ENCODE measurements at places on chromosomes 7 and 10.

DNA sequence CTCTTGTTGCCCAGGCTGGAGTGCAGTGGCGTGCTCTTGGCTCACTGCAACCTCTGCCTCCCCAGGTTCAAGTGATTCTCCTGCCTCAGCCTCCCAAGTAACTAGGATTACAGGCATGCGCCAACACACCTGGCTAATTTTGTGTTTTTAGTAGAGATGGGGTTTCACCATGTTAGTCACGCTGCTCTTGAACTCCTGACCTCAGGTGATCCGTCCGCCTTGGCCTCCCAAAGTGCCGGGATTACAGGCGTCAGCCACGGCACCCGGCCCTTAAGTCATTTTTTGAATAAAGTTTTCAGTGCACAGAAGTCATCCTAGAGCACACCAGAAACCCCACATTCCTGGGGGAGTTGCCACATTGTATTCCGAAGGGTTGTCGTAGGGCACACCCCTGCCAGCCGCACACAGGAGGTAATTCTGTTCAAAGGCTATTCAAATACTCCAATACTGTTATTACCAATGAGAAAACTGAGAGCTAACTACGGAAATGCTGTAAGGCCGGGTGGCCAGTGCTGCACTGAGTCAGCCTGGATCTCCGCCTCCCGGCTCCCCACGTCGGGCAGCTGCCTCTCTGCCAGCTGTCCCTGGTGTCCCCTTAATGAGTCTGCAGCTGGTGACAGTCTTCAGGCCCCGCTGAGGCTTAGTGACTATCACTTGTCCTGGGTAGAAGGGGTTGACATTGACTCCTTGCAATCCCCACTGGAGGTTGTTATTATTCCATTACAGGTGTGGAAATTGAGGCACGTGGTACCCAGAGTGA lies 8.6 kb upstream of the RFC2 start:
- no peak for DNase-seq

- no peak for DNase-seq
These were observed 79.2 kb downstream of the NRF1 start for GRCh38 chr7:129690701-129691100.

DNA sequence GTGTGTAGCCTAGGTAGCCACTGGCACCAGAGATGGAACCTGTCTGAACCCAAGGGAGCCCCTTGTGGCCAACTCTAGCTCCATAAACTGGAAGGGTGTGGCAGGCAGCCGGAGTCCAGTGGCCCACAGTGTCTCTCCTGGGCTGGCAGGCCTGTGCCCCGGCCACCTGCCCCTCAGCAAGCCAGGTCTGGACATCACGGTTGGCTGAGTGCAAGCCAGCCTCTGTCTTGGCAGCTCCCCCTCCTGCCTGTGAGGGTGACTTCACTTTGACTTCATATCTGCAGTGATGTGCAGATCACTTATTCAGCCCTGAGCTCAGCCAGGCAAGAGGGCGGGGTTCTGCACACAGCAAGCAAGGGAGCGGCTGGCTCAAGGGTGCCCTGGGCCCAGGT lies 1.3 kb upstream of the RET start:
- DNase-seq, result no peak

- no peak for DNase-seq
These were observed 110.3 kb downstream of the MBL2 start for GRCh38 chr10:52662256-52662655.

DNA sequence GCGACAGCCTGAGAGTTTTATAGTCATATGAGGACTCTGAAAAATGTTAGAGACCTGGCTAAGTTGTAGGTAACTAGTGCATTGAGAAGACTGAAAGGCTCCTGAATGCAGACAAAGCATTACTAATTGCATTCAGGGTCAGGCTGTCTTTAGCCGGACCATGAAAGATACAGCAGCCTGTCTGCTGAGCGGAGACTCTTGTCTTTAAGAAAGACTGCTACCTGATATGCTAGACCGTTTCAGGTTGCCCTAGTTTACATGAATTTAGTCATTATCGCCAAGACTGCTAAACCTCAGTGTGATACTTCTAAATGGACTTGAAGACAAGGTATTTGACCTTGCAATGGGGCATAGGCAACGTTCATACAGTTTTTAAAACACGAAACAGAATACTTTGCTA lies 81.2 kb downstream of the BMPR1A start:
- DNase-seq, result no peak

GRCh38 chr10:31081937-31082840 lies 50.5 kb upstream of the ZNF438 start:
- no peak for DNase-seq

- no peak for DNase-seq
These were observed 147.1 kb downstream of the SLC25A13 start for GRCh38 chr7:96174812-96175211.

DNA sequence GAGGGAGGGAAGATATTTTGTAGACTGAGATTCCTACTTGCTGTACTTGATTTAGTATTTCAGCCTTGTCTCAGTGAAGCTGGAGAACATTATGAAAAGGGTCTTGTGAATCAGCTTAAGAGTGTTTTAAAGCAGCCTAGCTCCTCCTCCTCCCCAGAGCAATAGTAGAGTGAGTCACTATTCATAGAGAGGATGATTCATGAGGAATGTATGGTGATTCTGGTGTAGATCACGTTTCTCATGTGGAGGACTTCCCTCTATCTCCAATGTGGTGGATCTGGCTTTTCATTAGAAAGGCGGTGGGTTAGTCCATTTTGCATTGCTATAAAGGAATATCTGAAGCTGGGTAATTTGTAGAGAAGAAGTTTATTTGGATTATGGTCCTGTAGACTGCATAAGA lies 340.1 kb upstream of the CHRM2 start:
- peak; percentile 88 for DNase-seq

DNA sequence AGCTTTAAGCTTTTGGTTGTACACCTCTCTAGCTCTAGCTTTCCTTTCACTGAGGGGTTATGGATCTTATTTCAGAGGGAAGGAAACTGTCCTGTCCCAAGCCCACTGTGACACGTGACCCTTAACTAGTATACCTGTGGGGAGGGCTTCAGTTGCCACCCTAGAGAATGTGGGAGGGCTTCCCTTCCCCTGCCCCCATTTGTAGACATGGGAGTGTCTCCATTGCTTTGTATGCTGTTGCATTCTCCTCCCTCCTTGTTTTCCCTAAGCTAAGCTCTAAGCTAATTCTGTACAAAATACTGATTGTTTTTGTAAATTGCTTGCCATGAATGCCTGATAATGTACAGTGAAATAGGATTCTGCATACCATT lies 11.2 kb downstream of the LUC7L2 start:
- no peak for DNase-seq

DNA sequence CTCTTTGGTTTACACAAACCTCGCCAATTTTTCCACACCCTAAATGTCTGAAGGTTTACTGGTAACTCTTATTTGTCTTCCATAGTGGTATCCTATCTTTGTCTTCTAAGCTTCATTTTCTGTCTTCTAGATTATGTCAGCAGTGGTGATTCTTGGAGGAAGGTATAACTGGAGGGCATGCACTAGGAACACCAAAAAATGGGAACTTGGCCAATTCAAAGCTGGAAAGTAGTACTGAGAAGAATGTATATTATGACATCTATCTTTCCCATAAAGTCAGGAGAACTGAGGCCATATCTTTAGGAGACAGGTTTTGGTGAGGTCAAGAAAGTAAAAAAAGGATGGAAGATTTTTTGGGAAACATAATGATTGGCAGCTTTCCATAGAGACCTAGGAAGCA lies 113.3 kb downstream of the CPEB3 start:
- DNase-seq, result peak; percentile 18

- DNase-seq, result peak; percentile 30
These were observed 103.5 kb downstream of the AGMO start for GRCh38 chr7:15457990-15458955.

- DNase-seq, result no peak
These were observed 2.6 kb downstream of the LIPA start for GRCh38 chr10:89248990-89249389.

DNA sequence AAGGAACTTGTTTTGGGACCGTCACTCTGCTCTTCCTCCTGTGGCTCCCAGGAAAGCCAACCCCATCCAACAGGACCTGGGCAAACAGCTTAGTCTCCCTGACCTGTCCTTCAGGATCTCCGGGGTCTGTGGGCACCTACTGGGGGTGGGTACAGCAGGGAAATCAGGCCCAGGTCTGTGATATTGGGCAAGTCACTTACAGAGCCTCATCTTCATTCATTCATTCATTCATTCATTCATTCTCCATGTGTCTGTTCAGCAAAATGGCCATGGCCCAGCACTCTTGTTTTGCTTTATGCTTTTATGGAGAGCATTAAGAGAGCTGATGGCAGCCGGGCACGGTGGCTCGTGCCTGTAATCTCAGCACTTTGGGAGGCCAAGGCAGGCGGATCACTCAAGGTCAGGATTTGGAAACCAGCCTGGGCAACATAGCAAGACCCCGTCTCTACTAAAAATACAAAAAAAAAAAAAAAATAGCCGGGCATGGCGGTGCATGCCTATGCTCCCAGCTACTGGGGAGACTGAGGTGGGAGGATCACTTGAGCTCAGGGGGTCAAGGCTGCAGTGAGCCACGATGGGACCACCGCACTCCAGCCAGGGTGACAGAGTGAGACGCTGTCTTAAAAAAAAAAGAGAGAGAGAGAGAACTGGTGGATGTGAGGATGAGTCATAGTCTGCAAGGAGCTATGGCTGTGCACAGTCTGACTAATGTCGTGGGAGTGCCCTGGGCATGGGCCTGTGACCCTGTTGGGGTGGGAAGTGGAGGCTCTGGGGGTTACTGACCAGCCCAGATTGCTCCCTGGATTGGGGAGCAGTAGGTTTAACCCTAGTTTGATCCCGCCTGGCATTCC lies 54.3 kb downstream of the CLIP2 start:
- DNase-seq, result peak; percentile 68

- peak; percentile 4 for DNase-seq
These were observed 71.8 kb downstream of the HHEX start for GRCh38 chr10:92761571-92761970.

- no peak for DNase-seq
These were observed 98.5 kb upstream of the ANK3 start for GRCh38 chr10:60488111-60488669.

DNA sequence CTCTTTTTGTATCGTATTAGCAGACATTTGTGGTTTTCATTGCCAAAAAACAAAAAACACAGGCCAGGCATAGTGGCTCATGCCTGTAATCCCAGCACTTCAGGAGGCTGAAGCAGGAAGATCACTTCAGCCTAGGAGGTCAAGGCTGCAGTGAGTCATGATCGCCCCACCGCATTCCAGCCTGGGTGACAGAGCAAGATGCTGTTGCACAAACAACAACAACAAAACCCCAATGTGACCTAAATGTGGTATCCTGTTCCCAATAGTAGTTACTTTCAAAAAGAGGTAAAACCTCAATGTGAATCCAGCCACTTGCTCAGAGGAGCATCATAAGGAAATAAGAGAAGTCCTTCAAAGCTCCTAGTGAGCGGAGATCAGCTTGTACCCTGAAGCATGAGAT lies 45.8 kb upstream of the SKAP2 start:
- DNase-seq, result peak; percentile 17

DNA sequence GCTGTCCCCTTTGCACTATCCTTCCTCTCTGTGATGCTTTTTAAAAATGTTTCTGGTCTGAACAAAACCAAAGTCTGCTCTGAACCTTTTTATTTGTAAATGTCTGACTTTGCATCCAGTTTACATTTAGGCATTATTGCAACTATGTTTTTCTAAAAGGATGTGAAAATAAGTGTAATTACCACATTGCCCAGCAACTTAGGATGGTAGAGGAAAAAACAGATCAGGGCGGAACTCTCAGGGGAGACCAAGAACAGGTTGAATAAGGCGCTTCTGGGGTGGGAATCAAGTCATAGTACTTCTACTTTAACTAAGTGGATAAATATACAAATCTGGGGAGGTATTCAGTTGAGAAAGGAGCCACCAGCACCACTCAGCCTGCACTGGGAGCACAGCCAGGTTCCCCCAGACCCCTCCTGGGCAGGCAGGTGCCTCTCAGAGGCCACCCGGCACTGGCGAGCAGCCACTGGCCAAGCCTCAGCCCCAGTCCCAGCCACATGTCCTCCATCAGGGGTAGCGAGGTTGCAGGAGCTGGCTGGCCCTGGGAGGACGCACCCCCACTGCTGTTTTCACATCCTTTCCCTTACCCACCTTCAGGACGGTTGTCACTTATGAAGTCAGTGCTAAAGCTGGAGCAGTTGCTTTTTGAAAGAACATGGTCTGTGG lies 11.4 kb upstream of the CSGALNACT2 start:
- no peak for DNase-seq

DNA sequence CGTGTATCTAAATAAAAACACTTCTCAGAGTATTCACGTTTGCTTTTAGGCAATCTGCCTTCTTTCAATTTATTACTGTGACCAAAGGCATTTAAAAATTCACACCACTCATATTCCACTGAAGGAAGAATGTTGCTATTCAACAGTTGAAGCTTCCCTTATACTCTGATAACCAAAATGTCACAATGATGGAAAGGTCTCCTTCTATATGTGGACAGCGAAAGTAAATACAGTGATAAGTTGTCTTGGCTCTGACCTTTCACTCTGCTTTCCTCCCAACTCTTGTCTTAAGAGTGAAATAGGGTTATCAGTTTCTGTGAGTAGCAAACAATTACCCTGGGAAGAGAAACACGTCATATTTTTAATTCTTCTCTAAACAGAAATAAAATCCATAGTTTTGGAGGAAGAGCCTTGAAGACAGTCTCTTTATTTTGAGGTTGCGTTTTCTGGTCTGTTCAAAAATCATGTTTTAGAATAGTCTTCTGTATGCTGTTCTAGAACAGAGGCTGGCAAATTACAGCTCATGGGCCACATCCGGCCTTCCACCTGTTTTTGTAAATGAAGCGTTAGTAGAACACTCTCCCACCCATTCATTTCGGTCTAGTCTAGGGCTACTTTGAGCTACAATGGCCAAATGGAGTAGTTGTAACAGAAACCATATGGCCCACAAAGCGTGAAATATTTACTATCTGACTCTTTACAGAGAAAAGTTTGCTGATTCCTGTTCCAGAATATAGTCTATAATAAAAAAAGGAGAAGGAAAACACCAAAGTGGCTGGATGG lies 41.3 kb downstream of the ETV1 start:
- DNase-seq, result no peak

DNA sequence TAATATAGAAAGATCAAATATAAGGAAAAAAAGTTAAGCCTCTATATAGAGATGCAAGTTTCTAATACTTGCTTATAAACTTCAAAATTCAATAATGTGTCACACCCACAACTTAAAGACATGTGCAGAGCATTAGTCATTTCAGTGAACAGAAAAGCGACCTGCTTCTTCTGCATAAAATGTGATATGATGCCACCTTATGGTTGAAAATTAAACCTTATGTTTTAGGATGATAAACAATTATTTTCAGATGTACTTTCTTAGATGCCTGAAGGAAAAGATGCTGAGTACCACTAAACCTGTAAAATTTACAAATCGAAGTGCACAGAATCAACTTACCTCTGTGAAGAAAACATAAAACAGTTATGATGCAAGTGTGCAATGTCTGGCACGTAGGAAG lies 96.0 kb downstream of the MTERF1 start:
- peak; percentile 78 for DNase-seq

DNA sequence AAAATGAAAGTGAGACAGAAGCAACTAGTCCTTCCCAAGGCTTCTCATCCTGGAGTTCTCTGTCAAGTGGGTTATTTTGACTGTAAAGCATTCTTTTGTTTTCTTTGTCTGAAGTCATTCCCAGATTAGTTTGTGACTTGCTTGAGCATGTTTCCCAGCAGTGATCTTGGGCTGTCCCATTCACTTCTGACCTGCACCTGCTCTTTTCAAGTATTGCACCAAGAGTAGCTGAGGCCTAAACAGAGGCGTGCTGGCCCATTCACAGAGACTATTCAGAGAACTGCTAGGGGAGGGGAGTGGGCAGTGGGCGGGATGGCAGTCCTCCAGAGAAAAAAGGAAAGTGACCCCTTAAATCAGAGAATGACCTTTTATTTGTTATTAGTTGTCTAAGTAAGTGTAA lies 61.3 kb downstream of the CACNA2D1 start:
- DNase-seq, result no peak
